ENCODE measurements at places on chromosomes 13 and 19. TPM values are rescaled to one million over a fixed set of nuclear protein-coding genes. Genes with fewer than 3 reads are reported as not detected.
A peak's percentile ranks its signal among the peaks of the same experiment; 100 is the strongest.

Gene ZNF98
- 1.7 TPM for total RNA-seq

Gene ZFP36
- total RNA-seq, result 9.7 TPM

Gene THSD8
- total RNA-seq, result not detected

Gene CAMSAP3
- 12.4 TPM for total RNA-seq

DNA sequence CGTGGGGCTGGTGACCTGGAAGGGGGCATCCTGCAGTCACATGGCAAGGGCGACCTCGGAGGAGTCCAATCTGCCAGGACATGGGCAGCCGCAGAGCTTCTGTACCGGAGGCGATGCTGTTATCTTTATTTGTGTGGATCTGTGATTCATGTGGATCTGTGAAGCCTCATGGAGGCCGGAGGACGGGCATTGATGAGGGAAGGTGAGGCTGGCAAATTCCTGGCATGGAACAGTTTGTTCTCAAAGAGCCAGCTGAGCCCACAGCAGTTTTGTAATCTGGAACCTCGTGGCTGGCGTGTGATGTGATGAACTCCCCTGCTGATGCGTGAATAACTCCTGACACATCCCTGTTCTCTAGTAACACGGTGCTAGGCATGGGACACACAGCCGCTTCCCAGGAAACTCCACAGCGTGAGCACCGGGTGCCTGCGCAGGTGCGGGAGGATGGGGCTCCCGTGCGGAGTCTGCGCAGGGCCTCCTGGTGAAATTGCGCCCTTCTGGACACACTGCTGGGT lies 40.4 kb downstream of the ATP11A start:
- peak; percentile 81 for DNase-seq

DNA sequence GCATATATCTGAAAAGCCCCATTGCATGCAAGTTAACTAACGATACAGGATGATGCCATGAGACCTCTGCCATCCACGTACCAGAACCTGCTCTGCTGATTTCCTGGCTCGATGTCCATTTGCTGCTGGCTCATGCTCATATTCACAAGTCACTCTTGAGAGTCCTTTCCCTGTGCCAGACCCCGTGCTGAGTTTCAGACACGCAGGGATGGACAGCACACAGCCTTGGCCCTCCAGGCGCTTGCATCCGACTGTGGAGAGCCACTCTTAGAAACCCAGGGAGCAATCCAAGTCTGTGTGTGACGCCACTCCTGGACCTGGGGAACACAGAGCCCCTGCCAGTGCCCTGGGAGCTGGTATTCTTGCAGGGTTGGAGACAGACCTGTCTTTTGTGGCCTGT lies 37.6 kb upstream of the TSHZ3 start:
- no peak for DNase-seq

- no peak for DNase-seq
Measured at GRCh38 chr13:110479648-110480047, 81.9 kb downstream of the RAB20 start.

GRCh38 chr13:85833921-85834320 lies 34.7 kb upstream of the SLITRK6 start:
- no peak for DNase-seq

DNA sequence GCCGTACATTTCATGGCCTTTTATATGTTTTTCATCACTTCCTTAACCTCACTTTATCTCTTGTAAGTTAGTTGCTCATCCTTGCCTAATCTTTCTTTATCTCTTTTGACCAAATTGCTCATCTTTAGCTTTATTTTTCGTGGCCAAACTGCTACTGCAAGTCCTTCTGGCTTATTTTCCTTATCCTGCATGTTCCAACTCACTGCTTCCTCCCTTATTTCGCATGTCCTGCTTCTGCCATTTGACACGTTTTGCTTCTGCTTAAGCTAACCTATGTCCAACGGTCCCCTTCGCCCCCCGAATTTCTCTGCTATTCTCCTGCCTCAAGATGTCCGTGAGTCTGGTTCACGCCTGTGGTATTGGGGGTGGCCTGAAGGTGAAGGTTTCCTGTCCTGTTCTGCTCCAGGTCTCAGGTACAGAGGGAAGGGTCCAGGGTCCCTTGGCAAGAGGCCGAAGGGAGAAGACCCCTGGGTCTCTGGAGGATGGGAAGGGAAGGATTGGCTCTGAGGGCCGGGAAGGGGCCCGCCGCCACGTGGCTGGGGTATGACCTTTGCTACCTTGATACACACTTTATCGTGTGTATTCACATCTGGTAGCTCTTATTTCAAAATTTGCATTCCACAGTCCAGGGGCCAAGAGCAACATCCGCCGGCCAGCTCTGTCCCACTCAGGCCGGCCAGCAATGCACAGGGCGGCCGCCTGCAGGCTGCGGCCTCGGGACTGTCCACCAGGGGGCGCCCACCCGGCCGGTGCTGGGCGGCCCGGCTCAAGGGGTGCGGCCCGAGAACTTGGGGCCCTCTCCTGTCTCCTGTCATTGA lies 2.9 kb upstream of the C19orf85 start:
- no peak for DNase-seq

- no peak for DNase-seq
Measured at GRCh38 chr13:73622381-73622780, 511.8 kb downstream of the KLF12 start.

- no peak for DNase-seq
Measured at GRCh38 chr13:94849254-94849653, 136.9 kb upstream of the SOX21 start.

DNA sequence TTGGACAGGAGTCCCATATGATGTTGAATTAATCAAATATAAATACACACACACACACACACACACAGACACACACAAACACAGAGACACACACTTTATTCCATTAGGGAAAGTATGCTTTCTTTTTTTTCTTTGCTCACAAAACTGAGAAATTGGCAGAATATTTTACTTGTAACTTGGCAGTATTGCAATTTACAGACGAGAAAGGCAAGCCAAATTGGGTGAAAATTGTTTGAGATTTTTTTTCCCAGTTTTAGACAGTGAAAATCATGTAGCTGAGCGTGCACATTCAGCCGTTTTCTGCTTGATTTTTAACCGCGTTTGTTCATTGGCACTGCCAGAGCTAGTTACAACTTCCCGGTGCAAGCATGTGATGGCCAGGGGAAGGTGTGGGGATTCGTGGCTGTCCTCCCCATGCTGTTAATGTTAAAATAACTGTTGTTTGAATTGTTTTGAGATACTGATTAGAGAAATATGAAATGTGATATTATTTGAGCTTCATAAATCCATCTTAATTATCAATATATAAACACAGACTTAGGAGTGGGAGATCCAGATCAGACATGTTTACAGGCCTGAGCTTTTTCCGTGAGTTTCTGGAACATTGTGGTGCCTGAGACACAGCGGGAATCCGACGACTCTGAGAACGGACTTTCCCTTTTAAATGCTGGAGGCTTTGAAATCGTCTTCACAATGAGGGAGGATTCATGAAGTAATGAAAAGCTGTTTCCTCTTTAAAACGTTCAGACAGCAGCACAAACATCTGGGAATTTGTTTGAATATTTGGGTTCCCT lies 125.5 kb downstream of the KCNRG start:
- no peak for DNase-seq

GRCh38 chr19:16041299-16041990 lies 34.9 kb upstream of the TPM4 start:
- no peak for DNase-seq

DNA sequence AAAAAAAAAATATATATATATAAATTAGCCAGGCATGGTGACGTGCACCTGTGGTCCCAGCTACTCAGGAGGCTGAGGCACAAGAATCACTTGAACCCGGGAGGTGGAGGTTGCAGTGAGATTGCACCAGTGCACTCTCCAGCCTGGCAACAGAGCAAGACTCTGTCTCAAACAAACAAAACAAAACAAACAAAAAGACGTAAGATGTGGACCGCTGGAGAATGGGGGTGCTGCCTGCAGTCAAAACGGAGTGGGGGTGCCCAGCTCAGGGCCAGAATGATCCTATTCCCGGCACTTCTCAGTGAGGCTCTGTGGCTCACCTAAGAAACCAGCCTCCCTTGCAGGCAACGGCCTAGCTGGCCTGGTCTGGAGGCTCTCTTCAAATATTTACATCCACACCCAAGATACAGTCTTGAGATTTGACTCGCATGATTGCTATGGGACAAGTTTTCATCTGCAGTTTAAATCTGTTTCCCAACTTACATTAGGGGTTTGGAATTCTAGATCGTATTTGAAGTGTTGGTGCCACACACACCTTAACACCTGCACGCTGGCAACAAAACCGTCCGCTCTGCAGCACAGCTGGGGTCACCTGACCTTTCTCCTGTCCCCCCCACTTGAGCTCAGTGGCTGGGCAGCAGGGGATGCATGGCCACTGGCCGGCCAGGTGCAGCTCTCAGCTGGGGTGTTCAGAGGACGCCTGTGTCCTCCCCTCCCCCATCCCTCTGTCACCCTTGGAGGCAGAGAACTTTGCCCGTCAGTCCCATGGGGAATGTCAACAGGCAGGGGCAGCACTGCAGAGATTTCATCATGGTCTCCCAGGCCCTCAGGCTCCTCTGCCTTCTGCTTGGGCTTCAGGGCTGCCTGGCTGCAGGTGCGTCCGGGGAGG lies at the start of gene F7:
TSS of gene F7 (plus strand) at position 760 of the 889 bp plus-strand sequence. CDS start at position 811, 51 bp downstream.
- no peak for DNase-seq
